ENCODE measurements at places on chromosomes 7 and 10.

DNA sequence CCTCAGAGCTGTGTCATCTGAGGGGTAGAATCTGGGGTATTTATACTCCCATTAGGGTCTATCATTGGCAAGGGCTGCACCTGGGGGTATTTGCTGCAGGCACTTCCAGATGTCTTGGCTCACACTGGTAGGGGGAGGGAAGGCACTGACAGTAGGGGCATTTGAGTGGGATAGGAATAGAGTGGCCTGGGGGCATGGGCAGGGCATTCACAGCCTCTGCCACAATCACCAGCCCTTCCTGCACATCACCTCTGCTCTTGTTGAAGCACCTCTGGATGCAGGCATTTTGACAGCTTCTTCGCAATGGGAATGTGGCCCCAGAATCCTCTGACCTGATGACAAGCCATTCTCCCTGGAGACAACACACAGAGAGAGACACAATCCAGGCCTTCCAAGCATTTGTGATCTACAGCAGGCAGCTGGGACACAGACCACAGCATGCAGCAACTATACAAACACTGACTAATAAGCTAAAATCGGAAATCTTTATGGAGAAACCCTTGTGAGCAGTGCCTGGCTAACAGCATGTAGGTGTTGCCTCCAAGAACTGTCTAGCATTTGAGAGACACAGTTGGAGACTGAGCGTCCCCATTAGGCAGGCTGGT lies 178.5 kb downstream of the KCNMA1 start:
- no peak for DNase-seq

GRCh38 chr7:16916738-16917137 lies 35.0 kb upstream of the AGR3 start:
- no peak for DNase-seq

DNA sequence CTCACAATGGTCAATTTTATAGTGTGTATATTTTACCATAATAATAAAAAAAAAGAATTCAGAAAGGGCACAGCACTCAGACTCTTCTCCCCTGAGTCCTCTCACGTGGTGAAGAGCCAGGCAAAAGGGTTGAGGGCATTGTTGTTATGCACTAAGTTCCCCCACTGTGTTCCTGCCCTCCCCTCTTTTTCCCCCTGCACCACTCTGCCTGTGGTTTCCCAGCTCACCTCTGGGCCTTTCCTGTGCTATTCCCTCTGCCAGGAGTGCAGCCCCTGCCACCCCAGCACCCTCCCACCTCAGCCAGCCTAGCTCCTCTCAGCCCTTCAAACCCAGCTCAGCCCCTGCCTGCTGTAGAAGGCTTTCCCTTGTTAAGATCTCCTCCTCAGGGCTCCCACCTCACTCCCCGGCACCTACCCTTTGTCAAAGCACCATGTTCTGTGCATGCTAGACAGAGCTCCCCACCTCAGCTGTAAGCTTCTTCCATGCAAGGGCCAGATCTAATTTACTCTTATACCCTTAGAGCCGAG lies 108.5 kb downstream of the KCNMA1 start:
- no peak for DNase-seq

DNA sequence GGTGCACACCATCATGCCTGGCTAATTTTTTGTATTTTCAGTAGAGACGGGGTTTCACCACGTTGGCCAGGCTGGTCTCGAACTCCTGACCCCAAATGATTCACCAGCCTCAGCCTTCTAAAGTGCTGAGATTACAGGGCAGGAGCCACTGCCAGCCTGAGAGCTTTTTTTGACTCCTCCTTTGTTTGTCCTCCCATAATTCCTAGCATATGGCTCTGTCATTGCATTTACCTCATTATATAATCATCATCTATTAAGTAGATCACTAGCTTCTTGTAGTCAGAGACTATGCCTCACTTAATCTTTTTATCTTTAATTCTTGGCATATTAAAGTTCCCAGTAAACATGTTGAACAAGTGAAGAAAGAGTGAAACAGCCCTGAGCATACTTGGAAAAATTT lies 82.1 kb downstream of the CPEB3 start:
- no peak for DNase-seq

DNA sequence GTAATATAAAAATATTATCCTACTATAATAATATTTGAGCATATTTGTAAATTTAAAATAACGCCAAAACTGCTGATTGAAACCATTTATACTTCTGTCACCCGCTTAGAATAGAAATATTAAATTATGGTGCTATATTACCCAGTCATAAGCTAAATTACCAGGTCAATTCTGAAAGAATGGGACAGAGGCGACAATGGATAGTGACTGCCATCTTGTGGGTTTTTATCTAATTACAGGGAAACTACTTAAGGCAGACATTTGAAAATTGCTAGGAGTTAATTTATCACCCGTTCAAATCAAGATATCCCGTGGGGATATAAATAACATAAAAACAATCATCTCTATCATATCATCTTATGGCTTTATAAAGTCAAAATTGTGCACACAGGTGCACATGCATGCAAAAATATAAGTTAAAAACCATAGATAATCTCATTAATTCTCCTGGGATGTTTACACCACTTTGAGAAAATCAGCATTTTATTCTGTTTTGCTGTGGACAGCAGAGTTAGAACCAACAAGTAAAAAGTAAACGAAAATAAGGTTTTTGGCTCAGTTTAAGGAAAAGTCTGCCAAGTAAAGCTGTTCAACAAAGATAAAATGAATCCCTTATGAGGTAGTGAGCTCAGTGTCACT lies 41.3 kb upstream of the HPSE2 start:
- no peak for DNase-seq

DNA sequence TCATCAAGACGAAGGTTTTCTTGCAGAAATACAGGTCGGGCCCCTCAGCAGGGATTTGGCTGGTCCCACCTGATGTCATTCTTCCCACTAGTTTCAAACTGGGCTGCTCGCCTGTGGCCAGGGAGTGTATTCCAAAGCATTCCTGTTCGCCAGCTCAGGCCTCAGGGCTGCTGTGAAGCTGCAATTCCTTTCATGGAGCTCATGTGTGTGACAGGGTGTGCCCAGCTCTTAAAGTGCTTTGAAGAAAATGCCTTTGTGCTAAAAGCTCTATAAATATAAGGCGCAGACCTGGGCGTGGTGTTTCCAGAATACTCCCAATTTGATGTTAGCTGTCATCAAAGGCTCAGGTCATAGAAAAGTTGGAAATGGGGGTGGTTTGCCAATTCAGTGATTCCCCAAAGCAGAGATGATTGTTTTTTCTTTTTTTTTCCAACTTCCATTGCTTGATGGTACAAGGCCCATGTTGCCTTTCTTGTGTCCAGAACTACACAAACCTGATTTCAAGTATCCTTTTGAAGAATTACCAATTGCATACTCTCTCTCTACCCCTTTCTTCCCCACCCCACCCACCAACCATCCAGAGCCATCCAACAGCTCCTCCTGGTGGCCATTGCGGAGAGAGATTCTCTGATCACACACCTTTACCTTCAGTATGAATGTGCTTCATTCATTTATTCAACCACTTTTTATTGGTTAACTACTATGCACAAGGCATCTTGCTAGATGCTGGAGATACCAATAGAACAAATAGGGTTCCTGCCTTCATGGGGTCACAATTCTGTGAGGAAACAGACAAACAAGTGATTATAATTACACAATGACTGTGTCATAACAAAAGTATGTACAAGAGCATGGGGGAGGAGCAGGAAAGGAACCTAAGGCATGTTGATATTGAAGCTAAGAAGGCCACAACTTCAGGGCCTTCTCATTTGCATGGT lies 297.3 kb upstream of the LYZL1 start:
- DNase-seq = peak; percentile 85

All from Caco-2 (cell line).